ENCODE measurements at places on chromosomes 2 and 18. TPM values are rescaled to one million over a fixed set of nuclear protein-coding genes. Genes with fewer than 3 reads are reported as not detected.

L3MBTL4 gene
- total RNA-seq, result 46.2 TPM

DNA sequence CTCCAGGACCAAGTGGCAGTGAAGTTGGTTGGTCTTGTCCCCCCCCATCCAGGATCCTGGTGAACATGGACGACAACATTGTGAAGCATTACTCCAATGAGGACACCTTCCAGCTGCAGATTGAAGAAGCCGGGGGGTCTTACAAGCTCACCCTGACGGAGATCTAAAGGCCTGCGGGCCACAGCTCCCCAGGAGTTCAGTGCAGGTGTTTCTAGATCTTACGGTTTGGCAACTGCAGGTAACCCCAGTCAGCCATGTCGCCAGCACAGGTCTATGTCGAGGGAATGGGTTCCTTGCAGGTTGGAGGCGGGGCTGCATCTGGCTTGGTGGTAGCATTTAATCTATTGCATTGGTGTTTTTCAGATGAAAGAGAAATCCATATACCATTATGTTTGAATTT is 42.8 kb upstream of the KLF11 start:
- no peaks in the 10 kb centered on the region for H3K36me3 ChIP-seq
- no peak overlapping the region for H3K27ac ChIP-seq
- DNase-seq, result peak; percentile 4
- H3K4me3 ChIP-seq, result no peak overlapping the region
- no peaks in the 10 kb centered on the region for H3K4me1 ChIP-seq

PHLPP1 gene
- total RNA-seq, result 50.5 TPM

MALL gene
- 7.6 TPM for total RNA-seq

- DNase-seq, result peak; percentile 66
- peaks cover 22% of the 10 kb centered on the region for H3K4me1 ChIP-seq
- H3K36me3 ChIP-seq, result no peaks in the 10 kb centered on the region
- peak overlapping the region; percentile 95 for H3K27ac ChIP-seq
- no peaks in the 10 kb centered on the region for H3K27me3 ChIP-seq
- peak overlapping the region; percentile 95 for H3K4me3 ChIP-seq
Observed at GRCh38 chr2:218569661-218570500, 1.2 kb downstream of the CNOT9 start.

DNA sequence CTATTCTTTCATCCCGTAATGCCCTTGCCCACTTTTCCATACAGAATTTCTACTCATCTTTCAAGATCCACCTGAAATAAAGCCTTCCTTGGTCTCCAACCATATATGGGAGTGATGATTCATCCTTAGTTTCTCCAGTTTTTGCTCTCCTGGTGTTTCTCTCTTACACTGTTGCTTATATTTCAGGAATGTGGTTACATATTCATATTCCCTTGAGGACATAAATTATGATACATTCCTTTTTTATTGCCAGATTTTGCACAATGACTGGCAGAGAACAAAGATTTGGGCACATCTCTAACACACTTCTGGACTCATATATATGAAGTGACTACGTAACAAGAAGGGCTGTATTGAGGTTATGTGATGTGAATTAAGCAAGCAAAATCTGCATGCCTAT is 1573.4 kb upstream of the NXPH2 start:
- no peaks in the 10 kb centered on the region for H3K27me3 ChIP-seq
- no peaks in the 10 kb centered on the region for H3K4me1 ChIP-seq
- H3K4me3 ChIP-seq, result no peak overlapping the region
- H3K36me3 ChIP-seq, result no peaks in the 10 kb centered on the region

ALPG gene
- 1.0 TPM for total RNA-seq

Measured in testis (tissue), 5 donors.